AML-193 (cell line): ENCODE measurements at places on chromosomes 6 and 20.

DNA sequence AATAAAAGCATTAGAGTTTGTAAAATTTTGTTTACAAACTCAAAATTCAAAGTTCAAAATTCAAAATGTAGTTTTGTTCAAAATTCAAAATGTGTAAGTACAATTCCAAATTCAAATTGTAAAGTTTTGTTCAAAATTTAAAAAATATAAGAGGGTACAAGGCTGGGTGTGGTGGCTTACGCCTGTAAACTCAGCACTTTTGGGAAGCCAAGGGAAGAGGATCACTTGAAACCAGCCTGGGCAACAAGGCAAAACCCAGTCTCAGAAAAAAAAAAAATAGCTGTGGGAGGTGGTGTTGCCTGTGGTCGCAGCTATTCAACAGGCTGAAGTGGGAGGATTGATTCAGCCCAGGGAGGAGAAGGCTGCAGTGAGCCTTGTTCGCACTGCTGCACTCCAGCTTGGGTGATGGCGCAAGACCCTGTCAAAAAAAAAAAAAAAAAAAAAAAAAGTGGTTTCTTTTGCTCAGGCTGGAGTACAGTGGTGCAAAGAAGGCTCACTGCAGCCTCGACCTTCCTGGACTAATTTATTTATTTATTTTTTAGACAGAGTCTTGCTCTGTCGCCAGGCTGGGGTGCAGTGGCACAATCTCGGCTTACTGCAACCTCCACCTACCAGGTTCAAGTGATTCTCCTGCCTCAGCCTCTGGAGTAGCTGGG, 5.4 kb upstream of the ZBTB12 start:
- peak; percentile 92 for DNase-seq

GRCh38 chr20:63917811-63918210, 22.9 kb downstream of the DNAJC5 start:
- no peak for DNase-seq

GRCh38 chr6:140599916-140600315, 1225.5 kb upstream of the CITED2 start:
- DNase-seq, result no peak

- no peak for DNase-seq
These were observed 4.0 kb downstream of the STK4 start for GRCh38 chr20:44970243-44970757.

DNA sequence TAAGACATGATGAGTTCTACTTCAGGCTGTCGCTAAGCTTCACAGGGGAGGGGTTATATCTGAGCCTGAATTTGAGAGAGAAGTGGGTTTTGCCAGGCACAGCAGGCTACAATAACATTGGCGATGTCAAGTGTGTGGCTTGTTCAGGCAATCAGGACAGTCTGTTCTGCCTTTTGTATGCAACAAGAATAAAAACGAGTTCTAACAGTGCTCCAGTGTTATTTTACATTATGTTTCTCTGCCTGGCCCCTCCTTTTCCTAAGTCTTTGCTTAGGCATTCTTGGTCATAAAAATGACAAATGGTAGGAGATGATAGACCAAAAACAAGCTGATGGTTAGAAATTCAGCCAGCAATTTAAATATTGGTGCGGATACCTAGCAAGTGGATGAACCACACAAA, 26.8 kb downstream of the PAQR8 start:
- no peak for DNase-seq

DNA sequence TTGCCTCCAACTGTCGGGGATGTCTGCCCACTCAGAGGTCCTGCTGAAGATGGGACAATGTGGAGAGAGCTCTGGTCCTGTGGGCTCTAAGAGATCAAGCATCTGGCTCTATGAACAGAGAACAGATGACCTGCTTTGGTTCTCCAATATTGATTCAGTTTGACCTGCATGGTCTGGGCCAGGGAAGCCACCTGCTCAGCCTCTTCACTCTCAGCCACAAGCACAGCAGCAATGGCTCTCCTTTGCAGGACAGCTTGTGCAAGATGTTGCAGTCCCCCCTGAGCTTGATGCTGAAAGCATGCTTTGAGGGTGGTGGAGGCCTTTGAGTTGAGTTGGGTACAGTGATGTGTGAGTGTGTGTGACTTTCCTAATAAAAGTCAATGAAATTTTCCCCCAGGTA, 18.6 kb upstream of the MCM3 start:
- no peak for DNase-seq

DNA sequence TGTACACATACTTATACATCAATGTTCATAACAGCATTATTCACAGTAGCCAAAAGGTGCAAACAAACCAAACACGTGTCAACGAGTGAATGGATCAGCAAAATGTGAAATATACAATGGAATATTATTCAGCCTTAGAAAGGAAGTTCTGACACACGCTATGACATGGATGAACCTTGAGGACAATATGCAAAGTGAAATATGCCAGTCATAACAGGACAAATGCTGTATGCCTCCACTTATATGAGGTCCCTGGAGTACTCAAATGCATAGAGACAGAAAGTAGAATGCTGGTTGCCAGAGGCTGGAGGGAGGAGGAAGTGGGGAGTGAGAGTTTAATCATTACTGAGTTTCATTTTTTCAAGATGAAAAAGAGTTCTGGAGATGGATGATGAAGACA, 37.8 kb upstream of the IGF2R start:
- no peak for DNase-seq

- DNase-seq, result peak; percentile 92
These were observed 196.2 kb downstream of the BTBD9 start for GRCh38 chr6:38443352-38444144.

DNA sequence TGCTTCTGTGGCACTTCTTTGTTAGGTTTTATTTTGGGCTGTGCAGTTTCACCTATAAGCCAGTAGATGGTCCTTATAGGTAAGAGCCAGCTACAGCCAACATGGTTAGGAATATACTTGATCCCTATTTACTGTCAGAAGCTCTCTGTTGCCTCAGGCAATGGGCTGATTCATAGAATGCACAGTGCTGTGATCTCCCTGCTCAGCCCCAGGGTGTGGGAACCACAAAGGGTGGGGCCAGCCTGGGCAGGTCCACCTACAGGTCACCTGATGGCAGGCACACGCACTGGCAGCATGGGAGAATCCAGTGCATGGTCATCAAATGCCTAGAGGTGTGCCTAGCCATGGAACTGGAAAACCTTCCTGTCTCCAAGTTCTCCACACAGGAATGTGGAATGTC, 191.9 kb downstream of the MOXD1 start:
- DNase-seq, result no peak

DNA sequence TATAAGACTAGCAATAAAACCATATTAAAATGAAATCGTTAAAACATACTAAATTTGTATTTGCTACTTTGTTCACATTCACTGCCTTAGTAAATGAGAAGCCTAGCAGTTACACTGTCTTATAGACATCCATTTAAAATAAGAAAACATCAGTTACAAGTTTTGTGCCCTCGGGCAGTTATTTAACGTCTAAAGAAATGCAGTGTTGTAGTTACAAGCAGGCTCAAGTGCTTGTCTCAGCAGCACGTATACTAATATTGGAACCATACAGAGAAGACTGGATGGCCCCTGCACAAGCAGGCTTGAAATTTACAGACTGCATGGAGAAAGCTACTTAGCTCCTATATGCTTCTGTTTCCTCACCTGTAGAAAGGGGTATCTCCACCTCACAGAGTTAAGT, 93.1 kb downstream of the HACE1 start:
- no peak for DNase-seq

- DNase-seq, result no peak
These were observed 88.9 kb downstream of the HIVEP1 start for GRCh38 chr6:12101048-12101447.

- DNase-seq, result no peak
These were observed 28.4 kb downstream of the TBC1D7 start for GRCh38 chr6:13299918-13300317.

DNA sequence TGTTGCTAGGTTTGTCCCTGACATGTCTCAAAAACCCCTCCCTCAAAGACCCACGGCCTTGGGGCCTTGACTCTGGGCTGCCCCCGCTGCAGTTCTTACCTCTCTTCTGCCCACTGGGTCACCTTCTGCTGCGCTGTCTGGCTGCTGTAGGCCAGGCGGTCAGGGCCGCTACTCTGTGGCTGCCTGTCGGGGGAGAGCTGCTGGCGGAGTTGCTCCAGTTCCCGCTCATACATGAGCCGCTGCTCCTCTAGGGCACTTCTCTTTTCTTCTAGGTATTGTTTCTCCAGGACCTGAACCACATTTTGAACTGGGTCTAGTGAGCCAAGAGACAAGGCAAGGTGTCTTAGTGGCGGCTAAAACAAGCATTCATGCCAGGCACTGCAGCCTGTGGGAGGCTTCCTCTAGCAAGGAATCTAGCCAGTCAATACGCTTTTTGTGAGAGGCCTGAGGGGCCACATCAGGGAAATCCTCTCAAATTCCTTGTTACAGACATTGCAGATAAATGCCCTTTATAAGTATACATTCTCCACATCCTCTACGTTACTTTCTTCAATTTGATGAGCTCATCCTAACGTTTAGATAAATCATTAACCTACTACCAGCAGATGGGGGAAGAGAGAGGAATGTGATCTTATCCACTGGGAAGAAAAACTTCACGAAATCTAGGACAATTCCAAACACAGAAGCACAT, 110.3 kb upstream of the NUP153 start:
- DNase-seq, result no peak

DNA sequence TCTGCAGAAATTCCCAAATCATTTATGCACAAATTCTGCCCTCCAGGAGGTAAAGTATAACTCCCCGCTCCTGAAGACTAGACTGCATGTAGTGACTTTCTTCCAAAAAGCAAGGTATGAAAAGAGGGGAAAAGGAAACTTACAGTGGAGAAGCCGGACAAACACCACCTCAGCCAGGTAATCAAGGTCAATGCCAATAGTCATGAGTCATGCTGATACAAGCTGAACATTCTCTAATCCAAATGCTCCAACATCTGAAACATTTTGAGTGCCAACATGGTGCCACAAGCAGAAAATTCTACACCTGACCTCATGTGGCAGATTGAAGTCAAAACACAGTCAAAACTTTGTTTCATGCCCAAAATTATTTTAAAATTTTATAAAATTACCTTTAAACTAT, 165.6 kb downstream of the FOXA2 start:
- DNase-seq, result no peak

DNA sequence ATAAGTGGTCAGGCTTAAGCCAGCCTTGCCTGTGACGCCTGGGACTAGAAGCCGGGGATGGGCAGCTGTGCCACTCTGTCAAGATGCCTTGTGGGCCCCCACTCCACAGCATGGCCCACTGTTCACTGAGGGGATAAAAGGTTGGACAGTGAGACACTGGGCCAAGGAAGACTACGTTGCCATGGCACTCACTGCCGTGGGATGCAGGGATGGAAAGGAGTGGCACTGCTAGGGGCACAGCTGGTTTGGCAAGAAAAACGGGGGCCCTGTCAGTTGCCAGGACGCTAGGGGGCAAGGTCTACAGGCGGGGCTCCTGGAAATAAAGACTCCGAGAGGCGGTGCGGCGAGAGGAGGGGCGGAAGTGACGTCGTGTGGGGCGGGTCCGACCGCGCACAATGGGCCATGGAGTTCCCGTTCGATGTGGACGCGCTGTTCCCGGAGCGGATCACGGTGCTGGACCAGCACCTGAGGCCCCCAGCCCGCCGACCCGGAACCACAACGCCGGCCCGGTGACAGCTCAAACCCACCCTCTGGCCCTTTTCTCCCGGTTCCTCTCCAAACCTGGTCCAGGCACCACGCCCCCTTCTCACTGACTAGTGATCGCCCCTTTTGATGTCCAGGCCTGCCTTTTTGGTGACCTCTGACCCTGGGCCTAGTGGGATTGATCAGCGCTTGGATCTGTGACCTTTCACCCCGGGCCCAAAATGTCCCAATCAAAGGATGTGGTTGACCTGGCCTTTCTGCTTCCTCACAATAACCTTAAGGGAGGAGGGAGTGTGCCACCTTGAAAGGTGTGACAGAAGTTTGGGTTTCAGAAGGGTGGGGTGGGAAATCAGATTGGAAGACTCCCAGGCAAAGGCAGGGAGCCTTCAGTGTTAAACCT, at the start of gene ATAT1:
Gene ATAT1 (plus strand): TSS at position 391 of the 883 bp plus-strand sequence.
- peak; percentile 61 for DNase-seq

GRCh38 chr6:52513464-52513863, 63.4 kb downstream of the TRAM2 start:
- DNase-seq, result no peak

DNA sequence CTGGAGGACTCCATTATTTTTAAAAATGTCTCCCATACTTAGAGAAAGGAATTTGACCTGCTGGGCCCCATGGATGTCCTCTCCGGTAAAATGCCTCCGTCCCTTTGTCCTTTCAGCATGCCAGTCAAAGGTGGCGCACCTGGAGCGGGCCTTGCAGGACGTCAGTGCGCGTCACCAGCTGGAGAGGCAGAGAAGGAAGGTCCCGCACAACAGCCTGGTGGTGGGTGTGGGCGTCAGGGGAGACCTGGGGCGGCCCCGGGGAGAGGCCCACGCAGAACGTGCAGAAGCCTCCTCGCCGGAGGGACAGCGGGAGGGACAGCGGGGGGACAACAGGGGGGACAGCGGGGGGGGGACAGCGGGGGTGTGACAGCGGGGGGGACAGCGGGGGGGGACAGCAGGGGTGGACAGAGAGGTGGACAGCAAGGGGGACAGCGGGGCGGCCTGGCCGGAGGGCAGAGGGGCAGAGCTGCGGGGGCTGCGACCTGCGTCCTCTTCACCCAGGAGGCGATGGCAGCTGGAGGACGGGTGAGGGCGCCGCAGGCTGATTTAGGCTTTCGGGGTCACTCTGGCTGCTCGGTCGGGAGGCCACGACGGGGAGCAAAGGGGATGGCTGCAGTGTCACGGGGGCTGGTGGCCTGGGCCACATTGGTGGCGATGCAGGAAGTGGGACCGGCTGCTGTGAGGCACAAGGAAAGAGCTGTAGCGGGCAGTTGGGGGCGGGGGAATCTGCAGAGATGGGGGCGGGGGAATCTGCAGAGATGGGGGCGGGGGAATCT, 859 bp upstream of the KIF25 start:
- DNase-seq, result no peak

- peak; percentile 46 for DNase-seq
These were observed 48.1 kb upstream of the GCLC start for GRCh38 chr6:53593001-53593488.

DNA sequence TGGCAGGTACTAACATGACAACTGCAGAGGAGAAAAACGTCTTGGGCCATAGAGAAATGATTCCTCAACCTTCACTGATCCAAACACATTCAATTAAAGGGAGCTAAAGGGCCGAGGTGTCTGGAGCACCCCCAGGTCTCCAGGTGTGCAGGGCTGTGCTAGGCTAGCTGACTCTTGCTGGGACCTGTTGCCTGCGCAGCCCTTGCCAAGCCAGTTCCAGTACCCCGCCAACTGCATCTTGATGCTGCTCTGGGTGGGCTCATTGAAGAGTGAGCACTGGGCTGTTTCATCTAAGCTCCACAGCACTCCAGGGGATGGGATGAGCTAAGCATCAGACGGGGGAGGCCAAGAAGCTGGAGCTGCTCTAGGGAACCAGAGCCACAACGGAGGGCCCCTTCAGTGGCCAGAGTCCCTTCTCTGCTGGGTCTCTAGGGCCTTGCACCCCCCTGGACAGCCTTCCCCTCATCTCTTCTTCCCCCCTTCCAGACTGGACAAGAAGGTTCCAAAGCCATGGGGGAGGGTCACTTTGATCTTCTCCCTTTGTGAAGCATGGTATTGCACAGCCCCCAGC, 15.9 kb downstream of the LEMD2 start:
- DNase-seq, result no peak

- DNase-seq, result no peak
These were observed 162.3 kb upstream of the ZNF217 start for GRCh38 chr20:53755733-53756531.

- DNase-seq, result no peak
These were observed 7.9 kb upstream of the LATS1 start for GRCh38 chr6:149725785-149726184.

GRCh38 chr20:62736407-62737071, 27.9 kb downstream of the NTSR1 start:
- DNase-seq, result no peak
